A549 (cell line): ENCODE measurements at places on chromosomes 4 and X.

DNA sequence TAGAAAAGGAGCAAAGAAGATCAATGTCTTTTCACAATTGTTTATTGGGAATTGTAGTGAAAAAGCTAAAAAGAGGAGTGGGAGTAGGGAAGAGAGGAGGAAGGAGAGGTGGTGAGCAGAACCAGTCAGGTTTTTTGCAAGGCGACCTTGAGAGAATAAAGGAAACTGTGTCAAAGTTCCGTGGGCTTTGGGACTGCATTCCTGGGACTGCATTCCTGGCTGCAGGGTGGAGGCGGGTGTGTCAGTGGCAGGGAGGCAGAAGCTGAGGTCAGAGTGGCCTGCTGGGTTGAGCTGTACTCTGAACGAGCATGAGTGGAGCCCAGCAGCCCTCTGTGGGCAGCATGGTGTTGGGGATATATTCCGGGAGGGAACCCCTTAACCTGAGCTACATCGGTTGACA lies 66.8 kb upstream of the UCP1 start:
- peak; percentile 10 for DNase-seq

DNA sequence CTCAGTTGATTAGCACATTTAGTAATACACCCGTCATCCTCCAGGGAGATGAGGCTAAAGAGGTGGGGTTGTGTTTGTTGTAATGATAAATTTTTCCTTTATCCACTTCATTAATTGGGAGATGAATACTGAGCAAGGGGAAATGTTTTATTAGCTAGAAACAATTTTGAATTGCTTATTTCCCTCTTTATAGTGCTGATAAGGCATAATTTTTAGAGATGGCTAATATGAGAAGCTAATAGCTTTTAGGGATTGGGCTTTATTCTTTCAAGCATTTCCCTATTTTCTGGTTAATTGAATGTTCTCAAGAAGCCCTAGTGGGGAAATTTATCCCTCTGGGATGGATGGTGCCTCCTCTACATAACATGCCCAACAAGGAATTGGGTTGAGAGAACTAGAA lies 365.2 kb upstream of the IGFBP7 start:
- DNase-seq = no peak

DNA sequence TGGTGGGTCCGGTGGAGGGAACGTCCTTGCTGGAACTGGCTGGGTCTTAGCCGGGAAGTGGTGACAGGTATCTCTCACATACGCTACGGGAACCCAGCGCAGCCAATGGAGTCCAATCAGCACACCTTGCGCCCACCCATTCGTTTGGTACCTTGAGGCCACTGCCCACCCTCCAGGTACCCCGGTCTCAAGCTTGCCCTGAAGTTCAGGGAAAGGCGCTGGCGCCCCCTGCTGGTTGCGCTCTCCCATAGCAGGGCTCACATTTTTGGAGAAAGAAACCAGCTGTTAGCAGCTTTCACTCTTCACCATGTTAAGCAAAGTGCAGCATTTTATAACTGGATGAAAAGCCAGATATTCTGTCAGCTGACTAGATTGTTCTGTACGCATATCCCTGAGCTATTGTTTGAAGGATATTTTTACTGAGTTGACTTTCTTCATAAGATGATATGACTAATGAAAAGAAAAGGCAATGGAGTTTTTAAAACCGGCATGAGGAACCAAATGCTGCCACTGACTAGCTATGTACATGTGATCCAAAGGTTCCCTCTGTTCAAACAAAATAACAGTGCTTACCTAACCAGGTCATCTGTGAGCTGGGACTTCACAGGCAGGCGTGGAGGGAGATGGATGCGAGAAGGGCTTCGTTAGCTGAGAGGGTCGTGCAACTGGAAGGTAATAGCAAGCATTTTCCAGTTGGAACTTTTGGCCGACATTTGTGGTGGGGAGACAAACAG lies 43.7 kb downstream of the OTOP1 start:
- DNase-seq = peak; percentile 5

DNA sequence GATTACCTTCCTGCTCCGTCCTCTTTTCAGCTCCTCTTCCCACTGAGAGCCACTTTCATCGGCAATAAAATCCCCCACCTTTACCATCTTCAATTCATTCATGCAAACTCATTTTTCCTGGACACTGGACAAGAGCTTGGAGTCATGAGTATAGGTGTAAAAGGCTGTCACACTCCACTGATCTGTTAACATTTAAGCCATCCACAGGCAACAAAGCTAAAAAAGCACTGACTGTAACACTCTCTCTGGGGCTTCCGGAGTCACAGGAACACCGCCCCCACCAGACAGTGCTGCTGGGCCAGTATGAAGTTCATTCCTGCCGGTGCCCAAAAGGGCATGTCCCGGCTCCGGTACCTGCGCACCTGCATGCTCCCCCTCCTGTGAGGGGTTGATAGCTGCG lies 38.5 kb downstream of the MAGEB5 start:
- DNase-seq = no peak

DNA sequence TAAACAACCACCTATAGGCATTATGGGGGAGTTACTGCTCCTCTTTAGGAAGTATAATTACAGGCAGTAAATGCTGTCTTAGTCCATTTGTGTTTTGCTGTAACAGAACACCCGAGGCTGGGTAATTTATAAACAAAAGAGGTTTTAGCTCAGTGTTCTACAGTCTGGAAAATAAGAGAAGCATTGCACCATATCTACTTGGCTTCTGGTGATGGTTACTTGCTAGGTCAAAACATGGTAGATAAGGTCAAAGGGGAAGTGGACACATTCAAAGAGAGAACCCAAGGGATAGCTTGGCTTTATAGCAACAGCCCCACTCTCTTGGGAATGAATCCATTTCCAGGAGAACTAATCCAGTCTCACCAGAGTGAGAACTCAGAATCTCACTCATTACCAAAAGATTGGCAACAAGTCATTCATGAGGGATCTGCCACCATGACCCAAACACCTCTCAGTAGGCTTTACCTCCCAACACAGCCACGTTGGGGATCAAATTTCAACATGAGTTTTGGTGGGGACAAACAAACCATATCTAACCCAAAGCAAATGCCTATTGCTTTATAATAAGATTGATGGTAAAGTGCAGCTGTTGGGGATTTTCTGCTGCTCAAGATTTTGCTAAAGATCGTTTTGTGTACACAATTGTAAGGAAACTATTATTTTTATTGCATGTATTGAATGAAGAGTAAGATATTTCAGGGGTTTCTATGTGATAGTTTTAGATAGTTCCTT lies 32.6 kb downstream of the STAG2 start:
- DNase-seq = no peak

GRCh38 chrX:154332561-154332960 lies 37.0 kb downstream of the TKTL1 start:
- DNase-seq = no peak

GRCh38 chr4:145852256-145852839 lies 86.3 kb downstream of the ZNF827 start:
- DNase-seq = no peak
